ENCODE measurements at places on chromosomes 3 and 15.

DNA sequence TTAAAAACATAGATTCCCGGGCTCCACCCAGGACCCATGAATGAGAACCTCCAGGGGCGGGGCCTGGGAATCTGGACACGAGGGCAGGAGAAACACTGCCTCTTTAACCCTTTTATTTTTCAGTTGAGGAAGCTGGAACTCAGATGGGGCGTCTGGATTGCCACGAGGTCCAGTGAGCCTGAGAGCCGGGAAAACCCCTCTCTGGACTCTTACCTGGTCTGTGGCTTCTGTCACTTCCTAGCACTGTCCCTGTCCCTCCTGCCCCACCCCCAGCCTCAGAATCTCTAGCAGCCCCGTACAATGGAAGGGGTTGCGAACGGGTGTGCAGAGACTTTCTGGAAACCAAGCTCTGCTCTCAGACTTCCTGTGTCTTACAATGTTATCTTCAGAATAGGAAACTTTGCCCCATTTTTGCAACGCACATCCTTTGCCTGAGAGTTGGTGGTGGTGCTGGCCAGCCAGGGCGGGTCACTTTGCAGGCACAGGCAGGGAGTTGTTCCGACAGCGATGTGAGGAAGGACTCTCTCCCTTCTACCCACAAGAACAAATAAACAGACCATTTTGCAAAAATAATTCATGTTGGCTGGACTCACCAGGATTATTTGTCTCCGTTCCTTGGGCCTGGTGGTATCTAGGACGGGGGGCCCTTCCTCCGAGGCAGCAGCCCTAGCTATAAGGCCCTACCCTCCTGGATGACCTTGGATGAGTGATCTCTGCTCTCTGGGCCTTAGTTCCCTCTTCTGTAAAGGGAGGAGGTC lies 59.1 kb downstream of the SMAD6 start:
- no peak for DNase-seq

GRCh38 chr3:151875759-151876158 lies 2.3 kb downstream of the SUCNR1 start:
- no peak for DNase-seq

GRCh38 chr3:184800349-184800930 lies 11.5 kb upstream of the VPS8 start:
- DNase-seq: no peak

- no peak for DNase-seq
Observed at GRCh38 chr15:38460543-38460942, 6.6 kb downstream of the FAM98B start.

GRCh38 chr3:190615060-190615384 lies 101.1 kb downstream of the IL1RAP start:
- no peak for DNase-seq

DNA sequence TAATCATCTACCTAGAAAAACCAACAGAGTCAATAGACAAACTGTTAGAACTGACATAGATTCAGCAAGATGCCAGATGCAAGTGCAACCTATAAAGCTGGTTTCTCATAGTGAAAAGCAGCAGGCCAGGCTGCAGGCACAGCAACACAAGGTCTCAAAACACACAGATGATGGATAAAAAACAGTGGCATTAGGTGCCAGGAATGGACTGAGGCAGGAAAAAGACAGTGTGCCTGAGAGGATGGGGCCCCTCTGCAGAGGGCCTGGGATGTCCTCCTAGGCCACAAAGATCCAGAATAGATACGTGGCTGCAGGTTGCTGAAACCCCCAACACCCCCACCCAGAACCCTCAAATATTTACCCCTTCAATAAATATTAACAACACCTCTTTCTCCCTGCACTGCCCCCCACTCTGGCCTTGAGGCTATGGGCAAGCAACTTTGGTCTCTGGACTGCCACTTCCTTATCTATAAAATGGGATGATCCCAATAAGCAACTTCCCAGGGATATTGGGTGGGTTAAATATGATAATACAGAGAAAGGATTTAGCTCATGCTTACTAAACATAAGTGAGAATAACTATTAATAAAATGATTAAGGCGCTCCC lies 35.2 kb upstream of the FGD5 start:
- DNase-seq: no peak

DNA sequence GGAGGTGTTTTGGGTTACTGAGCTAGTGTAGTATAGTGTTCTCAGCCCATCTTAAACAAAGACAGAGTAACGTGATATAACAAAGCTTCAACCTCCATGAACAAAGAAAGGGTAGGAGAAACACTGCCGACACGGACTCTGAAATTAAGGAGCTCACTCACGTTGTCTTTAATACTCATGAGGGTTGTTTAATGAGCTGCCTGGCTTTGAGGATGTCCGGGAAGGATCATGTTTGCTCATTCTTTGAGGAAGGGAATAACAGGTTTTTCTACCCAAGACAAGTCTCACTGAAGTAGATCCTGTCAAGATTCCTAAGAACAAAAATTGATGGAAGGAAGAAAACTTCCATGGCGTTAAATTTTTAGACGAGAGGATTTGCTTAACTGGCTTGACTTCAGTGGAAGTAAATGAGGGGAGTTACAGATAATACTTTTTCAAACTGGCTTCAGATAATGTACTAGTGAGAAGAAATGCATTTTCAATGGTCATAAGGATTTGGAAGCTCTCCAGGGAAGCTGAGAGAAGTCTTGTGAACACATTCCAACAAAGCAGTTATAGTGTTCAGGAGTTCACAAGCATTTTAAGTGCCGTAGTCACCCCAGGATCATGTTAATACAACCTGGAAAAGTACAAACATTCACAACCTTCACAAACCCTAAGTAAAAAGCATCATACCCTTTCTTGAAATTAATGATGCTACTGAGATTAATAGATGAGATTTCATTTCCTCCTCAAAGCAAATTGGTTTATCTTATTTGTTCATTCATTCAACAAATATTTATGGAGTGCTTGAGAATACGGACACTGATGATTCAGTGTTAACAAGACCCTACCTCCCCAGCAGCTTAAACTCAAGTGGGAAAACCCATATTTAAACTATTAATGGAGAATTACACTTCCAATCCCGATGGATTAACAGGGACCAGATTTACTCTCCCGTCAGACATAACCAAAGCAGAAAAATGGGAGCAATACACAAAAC lies 101.5 kb downstream of the SHQ1 start:
- no peak for DNase-seq

DNA sequence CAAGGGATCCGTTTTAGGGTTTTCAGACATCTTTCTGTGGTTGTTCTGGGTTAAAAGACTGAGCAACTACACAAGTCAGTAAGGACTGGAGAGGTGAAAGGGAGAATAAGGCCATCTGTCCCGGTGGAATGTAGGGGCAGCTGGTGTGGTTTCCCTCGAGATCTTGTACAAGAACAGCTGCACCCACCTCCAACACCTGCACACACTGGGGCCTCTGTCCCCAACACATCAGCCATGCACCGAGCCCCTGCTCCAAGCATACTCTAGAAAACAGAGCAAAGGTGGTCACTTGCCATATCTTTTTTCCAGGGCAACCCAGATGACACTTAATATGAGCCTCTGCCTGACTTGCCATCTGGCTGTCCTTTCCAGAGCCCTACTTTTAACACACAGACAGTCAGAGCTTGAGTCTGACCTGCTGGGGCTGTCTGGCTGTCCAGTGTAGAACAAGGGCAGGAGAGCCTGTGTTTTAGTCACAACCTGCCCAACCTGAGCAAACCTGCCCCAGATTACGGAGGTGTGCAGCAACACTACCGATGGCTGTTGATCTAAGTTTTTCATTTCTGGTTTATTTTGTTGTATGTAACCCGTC lies 12.2 kb downstream of the MAN2A2 start:
- DNase-seq: no peak

GRCh38 chr3:58635371-58636285 lies 30.9 kb downstream of the FAM3D start:
- no peak for DNase-seq

DNA sequence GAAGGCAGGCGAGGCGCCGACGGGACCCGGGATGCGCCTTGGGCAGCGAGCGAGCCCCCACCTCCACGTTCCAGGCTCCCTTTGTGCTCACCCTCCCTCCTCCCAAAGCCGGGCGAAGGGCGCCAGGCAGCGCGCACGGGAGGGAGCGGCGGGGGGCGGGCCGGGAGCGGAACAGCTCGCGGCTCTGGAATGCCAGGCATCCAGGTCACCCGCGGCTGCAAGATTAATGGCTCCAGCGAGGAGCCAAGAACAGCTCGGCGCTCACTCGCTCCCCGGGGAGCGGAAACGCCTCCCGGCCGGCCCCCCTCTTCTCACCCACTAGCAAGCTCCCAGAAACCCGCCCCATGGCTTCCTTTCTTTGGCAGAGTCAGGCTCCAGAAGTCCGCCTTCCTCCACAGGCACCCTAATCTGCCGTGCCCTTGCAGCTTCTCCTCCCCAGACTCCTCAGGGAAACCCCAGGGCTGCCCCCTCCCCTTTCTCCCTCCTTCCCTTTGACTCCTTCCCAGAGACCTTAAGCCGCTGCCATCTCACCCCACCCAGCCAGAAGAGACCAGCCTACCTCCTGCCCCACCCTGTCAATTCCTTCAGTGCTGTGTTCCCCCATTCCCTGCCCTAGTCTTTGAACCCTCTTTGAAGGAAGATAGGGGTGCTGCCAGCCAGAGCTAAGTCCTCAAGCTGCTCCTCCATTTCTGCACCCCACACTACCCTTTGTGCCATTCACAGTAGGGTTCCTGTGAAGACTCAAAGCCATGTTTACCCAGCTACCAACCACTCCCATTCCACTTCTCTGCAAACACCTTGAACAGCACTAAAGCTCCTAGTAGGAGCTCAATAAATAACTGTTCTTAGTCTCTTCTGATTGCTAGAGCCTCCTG lies 9.9 kb downstream of the AMOTL2 start:
- peak; percentile 89 for DNase-seq

- DNase-seq: no peak
Observed at GRCh38 chr3:70517124-70517890, 204.9 kb upstream of the MDFIC2 start.

DNA sequence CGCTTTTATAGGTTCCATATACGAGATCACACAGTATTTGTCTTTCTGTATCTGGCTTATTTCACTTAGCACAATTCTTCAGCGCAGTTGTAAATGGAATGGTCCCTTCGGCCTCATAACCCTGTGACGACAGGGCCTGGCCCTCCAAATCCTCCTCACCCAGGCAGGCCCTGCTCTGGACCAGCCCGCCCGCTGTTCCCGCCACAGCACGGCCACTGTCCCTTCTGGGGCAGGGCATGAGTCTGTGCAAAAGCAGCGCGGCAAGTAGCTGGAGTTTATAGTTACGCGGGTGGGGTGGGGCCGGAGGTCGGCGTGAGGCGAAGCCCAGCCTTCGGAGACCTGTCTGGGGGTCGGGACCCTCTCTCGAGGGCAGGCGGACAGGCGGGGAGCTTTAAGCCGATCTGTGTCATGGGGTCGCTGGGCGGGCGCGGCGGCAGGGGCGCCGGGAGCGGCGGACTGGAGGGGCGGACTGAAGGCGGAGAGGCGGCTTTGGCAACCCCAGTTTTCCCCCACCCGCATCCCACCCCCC lies 543 bp downstream of the ARPIN start:
- DNase-seq: no peak

DNA sequence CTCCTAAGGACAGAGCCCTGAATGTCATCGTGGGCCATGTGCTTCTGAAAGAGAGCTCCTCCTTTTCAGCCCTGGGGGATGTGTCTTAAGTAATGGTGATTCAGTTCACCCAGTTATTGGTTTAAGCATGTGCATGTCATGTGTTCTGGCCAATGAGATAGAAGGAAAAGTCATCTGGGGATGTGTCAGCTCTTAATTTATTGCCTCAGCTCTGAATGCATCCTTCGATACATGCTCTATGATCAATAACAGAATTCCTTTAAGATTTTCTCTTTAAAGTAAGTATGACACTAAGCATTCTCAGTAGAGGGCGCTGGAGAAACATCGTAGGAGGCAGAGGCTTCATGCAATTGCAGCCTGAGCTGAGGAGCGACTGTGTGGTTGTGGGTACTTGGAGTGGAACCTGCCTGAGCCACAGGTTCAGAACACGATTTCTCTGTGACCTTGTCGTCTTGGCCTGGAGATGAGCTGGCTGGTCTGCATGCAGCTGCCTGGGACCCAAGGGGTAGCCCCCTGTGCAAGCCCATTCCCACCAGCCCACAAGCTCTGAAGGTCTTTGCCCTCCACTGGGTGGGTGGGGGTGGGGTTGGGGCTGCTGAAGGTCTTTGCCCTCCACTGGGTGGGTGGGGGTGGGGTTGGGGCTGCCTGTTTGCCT lies 69.5 kb downstream of the C3orf38 start:
- DNase-seq: peak; percentile 45

GRCh38 chr3:24608701-24609390 lies 114.2 kb upstream of the THRB start:
- no peak for DNase-seq

- DNase-seq: no peak
Observed at GRCh38 chr3:55405436-55405835, 81.7 kb downstream of the WNT5A start.

- no peak for DNase-seq
Observed at GRCh38 chr3:146598535-146598934, 6.6 kb downstream of the PLSCR5 start.

DNA sequence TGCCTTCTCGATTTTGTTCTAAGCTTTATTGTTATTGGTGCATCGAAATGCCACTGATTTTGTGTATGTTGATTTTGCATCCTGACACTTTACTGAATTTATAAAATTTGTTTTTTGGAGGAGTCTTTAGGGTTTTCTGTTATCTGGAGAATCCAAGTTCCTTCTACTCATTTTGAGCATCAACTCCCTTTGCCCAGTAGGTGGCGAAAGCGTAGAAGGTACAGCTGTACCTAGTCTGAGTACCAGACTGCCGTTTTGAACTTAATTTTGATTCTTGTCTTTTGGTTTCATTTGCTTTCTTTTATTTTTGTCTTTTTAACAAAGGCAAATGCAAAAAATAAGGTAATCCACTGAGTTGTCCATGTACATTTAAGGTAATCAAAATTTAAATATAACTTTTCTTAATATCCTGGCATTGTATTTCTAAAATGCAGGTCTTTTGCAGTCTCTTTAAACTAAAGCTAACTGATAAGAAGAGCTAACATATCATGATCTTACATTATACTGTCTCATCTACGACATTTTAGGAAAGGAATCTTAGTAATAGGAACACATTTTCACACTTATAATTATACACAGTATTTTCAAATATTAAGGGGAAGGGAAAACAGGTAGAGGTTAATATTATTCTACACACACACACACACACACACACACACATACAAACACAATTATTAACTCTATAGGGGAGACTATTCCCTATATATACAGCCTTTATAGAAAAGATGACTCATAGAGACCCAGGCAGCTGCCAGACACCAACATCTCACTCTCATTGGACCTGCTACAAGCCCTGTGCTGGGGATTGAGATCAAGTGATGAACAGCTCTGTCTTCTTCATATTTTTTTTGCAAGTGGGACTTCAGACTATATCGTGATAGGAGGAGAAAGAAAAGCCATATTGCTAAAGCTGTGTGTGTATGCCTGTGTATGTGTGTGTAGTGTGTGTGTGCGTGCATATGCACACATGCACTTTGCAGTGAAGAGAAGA lies 71.8 kb downstream of the SYNPR start:
- peak; percentile 63 for DNase-seq

DNA sequence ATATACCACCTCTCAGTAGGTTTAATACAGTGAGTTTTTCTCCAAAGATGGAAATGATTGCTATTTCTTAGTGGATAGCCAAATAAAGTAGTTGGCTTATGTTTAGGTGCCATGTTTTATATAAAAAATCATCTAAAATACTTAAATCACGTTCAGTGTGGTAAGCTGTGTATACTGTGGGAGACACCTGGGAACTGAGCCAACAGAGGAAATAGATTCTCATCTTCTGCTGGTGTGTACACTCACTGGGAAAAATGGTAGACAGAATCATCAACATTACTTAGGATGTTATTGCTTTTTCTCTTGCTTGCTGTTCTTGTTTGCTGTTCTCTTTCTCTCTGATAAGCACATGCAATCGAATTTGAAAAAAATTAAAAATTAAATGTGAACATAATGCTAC lies 112.6 kb upstream of the MB21D2 start:
- DNase-seq: peak; percentile 69

GRCh38 chr3:71355862-71356261 lies 227.7 kb downstream of the FOXP1 start:
- DNase-seq: no peak

All from COR-L47 (cell line).